ENCODE measurements at places on chromosomes 12 and 14.

GRCh38 chr14:89283327-89284060, 133.5 kb downstream of the FOXN3 start:
- DNase-seq: no peak

- DNase-seq: no peak
These were observed 408.5 kb downstream of the ZFP36L1 start for GRCh38 chr14:68384335-68384734.

DNA sequence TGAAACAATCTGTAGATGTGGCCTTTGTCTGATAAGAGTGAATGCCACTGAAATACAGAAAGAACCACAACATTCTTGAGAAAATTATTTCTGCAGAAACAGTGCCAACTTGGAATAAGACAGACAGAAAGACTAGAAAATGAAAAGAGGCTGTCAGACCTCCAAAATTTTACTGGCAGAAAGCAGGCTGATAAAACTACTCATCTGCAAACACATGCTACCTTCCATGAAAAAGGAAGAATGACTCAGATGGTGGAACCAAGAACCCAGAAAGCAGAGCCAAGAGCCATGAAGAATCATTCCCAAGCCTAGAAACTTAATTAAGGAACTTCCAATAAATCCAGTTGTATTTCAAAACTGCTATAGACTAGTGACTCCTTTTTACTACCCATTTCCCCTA, 31.9 kb upstream of the OSBPL8 start:
- no peak for DNase-seq

GRCh38 chr12:81949841-81950308, 190.7 kb upstream of the PPFIA2 start:
- no peak for DNase-seq

DNA sequence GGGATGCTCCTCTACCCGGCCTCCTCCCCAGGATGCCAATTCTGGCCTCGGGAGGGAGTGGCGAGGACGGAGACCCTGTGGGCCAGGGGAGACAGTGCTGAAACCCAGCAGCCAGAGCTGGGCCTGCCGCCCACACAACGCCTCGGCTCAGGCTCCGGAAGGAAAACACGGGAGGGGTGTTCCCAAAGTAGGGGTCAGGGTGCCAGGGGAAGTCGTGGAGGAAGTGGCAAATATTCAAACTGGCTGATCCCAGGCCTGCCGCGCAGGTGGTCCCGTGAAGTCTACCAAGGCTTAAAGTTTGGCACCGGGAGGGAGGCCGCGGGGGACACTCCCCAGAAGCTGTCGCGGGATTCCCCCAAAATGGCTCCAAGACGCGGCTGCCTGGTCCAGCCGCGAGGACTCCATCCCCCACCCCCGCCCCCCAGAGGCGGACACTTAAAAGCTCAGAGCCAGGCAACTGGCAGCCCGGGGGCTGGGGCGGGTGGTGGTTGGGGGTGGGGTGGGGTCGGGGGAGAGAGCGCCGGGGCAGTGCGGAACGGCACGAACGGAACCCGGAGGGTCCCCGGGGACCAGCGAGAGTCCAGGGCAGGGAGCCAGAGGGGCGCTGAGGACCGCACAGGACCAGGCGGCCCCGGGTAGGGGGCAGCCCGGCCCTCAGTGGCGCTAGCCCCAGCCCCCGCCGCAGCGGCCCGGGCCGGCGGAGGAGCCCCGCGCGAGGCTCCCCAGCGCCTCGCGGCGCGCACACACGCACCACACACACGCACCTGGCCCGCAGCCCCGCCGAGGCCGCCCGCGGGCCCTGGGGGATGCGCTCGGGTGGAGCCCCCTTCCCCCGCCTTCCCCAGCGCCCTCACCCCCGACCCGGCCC, 20.0 kb downstream of the BEGAIN start:
- DNase-seq: no peak

DNA sequence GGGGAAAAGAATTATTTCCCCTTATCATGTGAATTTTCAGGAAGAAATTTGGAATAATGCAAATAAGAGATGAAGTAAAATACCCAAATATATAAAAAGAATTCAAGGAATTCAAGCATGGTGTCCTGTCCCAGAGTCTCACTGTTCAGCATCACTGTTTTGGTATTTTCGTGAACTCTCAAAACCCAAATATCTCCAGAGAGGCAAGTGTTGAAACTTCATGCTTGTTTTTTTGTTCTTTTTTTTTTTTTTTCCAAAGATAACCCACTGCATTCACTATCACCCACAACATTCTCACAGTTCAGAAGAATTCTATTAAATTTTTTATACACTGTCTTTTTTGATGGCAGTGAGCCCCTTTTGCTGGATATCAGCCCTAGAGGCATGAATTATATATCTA, 354.9 kb downstream of the DIO2 start:
- DNase-seq: no peak

DNA sequence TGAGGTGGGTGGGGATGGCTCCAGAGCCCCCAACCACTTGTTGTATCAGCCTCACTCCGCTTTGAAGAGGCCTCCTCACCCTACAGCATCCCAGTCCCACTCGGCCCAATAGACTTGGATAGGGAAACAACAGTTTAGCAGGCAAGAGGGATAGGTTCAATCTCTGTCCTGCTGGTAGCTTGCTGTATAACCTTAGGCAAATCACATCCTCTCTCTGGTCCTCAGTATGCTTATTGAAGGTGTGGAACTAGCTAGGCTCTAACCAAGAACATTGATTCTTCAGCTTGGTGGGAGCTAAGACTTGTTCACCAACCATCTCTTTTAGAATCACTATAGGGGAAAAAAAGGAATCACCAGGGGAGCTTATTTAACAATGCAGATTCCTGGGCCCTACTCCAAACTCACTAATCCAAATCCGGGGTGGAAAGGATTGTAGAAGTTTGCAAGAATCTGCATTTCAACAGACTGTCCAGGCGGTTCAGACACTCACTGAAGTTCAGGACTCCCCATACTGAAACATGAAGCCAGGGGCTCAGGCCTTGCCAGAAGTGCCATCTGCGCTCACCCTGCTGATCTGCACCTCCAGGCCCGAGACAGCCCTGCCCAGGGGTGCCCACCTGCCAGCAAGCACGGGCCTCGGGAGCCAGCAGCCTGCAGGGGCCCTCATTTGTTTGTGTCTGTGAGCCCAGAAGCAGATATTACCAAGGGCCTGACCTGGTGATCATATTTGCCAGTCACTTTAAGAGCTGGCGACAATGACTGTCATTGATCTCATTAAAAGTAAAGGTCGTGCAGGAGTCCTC, 113.0 kb downstream of the ADCK1 start:
- no peak for DNase-seq

- DNase-seq: no peak
These were observed 72.5 kb downstream of the TSPAN11 start for GRCh38 chr12:30999011-30999410.

Data from stimulated activated CD8-positive, alpha-beta memory T cell treated with anti-CD3 and anti-CD28 coated beads, Interleukin-15, amount 100 ng/mL, for 4 hours (primary cell).